ENCODE measurements at places on chromosomes 4 and X.

GRCh38 chr4:41545238-41545637 is 7.3 kb downstream of the LIMCH1 start:
- no peak for DNase-seq

GRCh38 chrX:9532349-9532748 is 67.5 kb downstream of the TBL1X start:
- DNase-seq = no peak

DNA sequence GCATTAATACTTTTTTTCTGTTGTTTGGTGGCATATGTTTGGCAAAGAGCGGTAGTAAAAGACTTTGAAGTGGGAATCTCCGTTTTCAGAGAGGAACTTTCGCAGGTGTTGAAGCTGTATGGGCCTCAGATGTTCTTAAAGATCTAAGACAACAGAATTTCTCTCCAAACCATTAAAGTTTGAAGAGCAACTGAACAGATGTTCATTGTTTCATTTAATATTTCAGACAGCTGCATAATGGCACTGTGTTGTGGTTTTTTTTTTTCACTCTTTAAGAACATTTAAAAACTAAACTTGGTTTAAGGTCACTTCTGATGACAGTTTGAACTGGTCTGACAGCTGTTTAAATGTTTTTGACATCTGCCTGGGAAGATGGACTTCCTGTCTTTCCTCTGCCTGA is 882.7 kb upstream of the PCDH10 start:
- DNase-seq = no peak

DNA sequence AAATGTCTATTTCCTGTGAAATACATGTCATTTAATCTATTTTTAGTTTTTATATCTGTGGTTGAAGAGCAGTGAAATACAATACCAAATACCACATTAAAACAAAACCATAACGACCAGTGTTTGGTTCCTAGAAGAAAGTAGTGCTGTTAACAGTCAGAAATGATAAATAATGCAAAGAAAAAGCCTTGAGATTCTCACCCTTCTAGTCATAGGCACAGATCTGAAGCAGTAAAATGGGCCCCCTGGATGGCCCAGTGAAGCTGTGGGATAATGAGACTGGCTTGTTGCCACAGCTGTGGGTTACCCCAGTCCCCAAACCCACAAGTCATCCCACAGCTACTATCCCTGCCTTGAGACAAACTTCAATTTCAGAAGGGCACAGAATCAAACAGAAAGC is 137.3 kb upstream of the RPL34 start:
- no peak for DNase-seq

DNA sequence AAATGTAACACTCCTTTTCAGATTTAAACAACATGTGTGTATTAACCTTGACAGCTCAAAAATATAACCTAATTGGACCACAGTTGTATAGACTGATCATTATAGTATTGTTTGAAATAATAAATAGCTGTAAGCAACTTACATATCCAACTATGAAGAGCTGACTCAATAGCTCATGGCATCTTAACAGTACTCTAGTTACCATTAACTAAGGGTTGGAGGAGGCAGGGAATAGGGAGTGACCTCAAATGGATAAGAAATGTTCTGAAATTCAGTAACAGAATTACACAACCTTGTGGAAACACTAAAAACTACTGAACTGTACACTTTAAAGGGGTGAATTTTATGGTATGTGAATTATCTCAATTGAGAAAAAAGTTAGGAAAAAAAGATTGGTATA is 136.5 kb upstream of the CPEB2 start:
- DNase-seq = no peak

DNA sequence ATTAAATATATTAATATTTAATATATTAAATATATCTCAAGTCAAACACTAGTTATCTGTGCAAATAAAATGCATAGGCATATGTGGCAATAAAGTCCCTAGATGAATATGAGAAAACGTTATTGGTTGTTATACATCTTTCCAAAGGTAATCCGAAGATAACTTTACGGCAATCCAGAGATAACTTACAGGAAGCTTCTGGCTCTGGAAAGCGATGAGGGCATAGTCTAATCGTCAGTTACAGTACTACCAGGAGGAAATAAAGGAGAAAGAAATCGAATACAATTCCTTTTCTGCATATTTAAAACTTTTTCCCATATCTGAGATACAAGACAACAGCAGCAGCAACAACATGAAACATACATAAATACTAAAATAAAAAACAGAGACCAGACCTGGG is 35.3 kb downstream of the CNOT6L start:
- no peak for DNase-seq
